Caco-2 (cell line): ENCODE measurements at places on chromosomes 1 and 21.
A peak's percentile ranks its signal among the peaks of the same experiment; 100 is the strongest.

DNA sequence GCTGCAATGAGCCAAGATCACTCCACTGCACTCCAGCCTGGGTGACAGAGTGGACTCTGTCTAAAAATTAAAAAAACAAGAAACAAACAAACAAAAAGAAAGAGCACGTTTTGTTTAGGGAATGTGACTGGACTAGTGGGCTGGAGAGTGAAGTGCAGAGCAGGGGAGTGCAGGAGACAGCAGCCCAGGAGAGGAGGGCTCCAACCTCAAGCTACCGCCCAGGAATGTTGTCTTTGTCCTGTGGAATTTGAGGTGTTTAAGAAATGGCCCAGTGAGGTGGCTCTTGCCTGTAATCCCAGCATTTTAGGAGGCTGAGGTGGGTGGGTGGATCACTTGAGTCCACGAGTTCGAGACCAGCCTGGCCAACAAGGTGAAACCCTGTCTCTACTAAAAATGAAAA is 42.4 kb upstream of the MTF2 start:
- no peak for DNase-seq

DNA sequence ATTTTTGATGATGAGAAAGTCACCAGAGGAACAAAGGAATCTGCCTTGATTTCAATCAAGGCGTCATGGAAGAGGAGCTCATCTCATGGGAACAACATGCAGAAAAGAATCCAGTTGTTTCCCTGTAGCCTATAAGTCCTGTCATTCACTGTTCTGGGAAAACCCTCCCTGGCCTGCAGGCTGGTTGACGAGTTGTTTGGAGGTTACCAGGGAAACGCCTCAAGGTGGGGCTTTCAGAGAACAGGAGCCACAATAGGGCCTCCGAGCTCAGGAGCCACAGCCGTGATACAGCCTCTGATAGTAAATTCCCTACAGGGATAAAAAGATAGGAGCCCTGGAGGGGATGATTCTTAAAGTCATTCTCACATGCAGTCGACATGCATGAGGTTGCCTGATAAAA is 135.2 kb downstream of the PSMG1 start:
- DNase-seq, result peak; percentile 63

GRCh38 chr1:70465911-70466310 is 54.8 kb downstream of the CTH start:
- DNase-seq, result no peak

DNA sequence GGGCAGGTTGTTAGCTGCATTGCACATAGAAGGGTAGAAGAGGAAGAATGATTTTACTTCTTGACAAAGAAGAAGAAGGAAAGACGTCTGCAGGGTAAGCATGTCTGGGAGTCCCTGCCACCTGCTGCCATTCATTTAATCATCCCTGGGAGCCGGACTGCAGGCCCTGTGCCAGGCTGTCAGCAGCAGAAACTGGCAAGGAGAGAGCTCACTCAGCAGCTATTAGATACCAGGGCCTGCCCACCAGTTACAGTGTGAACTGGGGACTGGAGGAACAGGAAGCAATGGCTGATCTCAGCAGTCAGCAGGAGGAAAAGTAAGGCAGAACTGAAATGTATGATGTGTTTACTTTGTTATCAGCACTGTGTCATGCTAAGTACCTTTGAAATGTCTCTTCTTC is 75.7 kb upstream of the C1orf87 start:
- DNase-seq, result no peak

DNA sequence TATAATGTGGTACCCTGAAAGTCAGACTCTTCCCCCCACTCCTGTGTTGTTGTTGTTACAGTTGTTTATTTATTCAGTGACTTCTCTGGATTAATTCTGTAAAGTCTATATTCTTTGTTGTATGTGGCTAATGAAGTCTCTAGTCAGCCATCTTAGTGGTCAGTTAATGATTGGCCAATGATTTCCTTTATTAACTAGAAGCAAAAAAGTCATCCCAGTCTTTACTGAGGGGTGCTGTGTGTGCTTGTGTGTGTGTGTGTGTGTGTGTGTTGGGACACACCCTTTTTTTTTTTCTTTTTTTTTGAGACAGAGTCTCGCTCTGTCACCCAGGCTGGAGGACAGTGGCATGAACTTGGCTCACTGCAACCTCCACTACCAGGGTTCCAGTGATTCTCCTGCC is 37.3 kb upstream of the HYI start:
- DNase-seq, result no peak

GRCh38 chr1:61307422-61308142 is 225.2 kb downstream of the NFIA start:
- DNase-seq, result no peak

DNA sequence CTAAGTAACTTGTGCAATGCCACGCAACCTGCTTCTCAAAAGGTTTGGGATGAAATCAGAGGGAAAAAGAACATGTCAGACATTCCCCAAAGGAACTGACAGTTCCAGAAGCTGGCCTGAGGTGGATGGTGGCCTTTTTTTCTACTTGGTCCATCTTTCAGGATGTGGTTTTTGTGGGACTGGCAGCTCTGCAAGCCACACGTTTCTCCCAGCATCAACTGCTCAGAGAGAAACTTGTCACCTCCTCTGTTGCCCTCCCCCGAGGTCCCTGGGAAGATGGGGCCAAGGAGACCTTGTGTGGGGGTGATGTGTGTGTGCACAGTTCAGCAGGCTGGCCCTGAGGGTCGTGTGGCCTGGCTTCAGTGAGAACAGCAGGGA is 2.5 kb upstream of the DHRS3 start:
- no peak for DNase-seq

DNA sequence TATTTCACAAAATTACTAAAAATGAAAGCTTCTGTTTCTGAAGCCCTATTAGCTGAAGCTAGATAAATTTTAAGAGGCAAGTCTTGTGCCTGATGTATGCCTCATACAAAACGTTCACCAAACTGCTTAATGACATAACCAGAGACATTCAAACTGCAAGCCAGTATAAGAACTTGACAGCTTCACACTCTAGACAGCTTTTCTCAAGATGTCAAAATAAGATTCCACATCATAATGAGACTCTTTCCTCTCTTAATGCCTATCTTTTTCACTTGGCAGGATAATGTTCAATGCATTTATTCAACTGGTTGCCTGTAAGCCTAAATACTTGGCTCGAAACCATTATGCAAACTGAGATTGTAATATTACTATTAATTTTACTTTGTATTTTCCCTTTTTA is 424.0 kb downstream of the LTN1 start:
- DNase-seq, result no peak

GRCh38 chr1:101846820-101847219 is 149.9 kb downstream of the OLFM3 start:
- DNase-seq, result no peak

GRCh38 chr1:234212764-234213657 is 160.2 kb upstream of the COA6 start:
- DNase-seq, result peak; percentile 25

DNA sequence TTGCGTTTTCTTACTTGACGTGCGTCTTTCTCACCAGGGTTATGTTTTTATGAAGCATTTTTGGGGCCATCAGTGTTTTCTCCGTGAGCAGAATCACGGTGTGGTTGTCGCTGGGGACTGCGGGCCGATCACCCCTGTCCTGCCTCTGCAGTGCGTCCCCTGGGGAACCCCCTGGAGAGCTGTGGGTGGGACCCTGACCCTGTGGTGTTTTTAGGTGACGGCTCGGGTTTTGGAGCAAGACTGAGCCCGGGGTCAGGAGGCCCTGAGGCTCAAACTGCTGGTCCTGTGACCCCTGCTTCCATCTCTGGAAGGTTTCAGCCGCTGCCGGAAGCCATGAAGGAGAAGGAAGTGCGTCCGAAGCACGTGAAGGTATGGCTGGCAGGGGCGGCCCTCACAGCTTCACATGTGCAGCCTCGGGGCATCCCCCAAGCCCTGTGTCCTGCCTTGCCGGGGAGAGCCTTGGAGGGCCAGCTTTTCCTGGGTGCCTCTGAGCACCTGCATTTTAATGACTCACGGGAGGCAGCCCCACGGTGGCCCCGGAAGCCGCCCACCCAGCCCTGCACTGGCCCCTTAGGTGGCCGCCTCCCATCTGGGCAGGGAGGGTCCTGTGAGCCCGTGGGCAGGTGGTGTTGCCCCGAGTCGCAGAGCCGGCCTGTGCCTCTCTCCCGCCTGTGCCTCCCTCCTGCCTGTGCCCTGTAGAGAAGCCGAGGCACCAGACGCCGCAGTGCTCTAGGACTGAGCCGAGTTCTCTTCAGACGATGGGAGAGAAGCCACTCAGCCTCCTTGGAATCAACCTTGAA is 36.7 kb upstream of the DIP2A start:
- DNase-seq, result no peak

- DNase-seq, result no peak
These were observed 38.7 kb downstream of the GFI1 start for GRCh38 chr1:92447976-92448375.

GRCh38 chr1:116420417-116421200 is 47.6 kb downstream of the ATP1A1 start:
- no peak for DNase-seq

GRCh38 chr1:94819238-94819944 is 766 bp upstream of the SLC44A3 start:
- DNase-seq, result no peak

GRCh38 chr1:156641761-156642264 is at the start of gene BCAN:
TSS of gene BCAN (plus strand) at chr1:156642117. CDS start at chr1:156646055, 3,938 bp downstream.
- DNase-seq, result no peak

GRCh38 chr1:182107209-182107608 is 45.7 kb upstream of the ZNF648 start:
- DNase-seq, result peak; percentile 50

GRCh38 chr1:198927129-198927528 is 288.3 kb downstream of the PTPRC start:
- DNase-seq, result no peak

GRCh38 chr1:161855260-161855659 is 89.1 kb downstream of the ATF6 start:
- no peak for DNase-seq

- no peak for DNase-seq
These were observed 20.6 kb downstream of the NIBAN1 start for GRCh38 chr1:184953600-184954219.

GRCh38 chr1:203083463-203083921 is 2.3 kb downstream of the MYOG start:
- no peak for DNase-seq
